NCI-H1417 treated with DMSO at 0.1 percent for 48 hours (cell line): ENCODE measurements at places on chromosomes 5 and 9.

GRCh38 chr5:77308154-77308960 is 97.9 kb downstream of the PDE8B start:
- DNase-seq = no peak

- DNase-seq = no peak
These were observed 122.7 kb downstream of the FSTL4 start for GRCh38 chr5:133489632-133490031.

- DNase-seq = no peak
These were observed 227.1 kb upstream of the NREP start for GRCh38 chr5:111984044-111984443.

DNA sequence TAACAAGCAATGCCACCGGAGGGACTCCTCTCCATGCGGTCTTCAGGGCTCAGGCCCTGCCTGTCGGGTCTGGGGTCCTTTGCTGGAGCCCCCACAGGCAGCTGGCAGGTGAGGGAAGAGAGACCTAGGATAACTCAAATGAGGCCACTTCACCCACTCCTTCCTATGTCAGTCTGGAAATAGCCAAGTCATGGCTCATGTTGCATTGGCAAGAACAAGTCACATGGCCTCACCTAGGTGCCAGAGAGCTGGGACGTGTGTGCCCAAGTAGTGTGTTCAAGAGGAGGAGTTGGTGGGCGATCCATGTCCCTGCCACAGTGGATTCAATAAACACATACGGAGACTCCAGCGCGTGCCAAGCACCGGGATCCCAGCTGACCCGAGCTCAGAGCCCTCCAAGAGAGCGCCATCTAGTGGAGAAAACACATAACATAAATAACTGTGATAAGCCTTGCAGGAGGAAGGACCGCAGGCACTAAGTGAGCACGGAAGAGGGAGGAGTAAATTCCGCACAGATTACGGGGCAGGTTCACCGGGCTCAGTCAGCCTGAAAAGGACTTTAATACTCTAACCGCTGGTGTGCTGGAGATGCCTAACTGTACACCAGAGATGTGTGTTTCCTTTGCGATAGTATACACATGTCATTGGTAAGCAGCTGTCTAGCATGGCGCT is 580.8 kb downstream of the CCDC171 start:
- DNase-seq = no peak

DNA sequence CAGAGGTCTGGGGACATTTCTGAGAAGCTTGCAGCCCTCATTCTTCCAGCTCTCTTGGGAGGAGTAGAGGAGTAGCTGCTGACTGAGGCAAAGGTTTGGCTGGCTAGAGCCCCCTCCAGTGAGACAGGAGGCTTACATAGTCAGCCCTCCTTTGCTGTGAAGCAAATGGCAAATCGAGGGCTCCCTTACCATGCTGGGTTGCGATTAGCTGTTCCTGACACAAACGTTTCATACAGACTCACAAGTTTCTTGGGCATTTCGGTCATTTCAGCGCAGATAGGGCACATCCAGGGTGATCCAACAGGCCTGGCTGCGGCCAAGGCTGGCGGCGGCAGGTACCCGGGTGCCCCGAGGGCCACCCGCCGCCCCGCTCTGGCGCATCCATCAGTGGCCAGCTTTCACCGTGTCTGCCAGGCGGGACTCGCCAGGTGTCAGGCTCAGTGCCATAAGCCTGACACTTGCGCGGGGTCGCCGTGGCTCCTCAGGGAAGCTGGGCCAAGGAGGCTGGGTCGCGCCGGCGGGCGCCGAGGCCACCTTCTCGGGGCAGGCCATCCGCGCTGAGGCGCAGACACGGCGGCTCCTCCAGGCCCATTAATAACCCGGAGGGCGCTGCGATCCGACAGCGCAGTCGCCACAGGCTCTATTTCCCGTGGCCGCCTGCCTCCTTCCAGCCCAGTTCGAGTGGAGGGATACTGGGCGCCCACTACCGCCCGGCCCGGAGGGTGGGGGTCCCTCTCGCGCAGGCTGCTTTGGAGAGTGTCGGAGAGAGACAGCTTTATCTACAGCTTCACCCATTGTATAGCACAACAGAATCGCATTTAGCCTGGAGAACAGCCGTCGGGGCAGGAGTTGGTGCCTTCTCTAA is 9.1 kb downstream of the PRDM6 start:
- no peak for DNase-seq
